ENCODE measurements at places on chromosomes 2 and 18.

DNA sequence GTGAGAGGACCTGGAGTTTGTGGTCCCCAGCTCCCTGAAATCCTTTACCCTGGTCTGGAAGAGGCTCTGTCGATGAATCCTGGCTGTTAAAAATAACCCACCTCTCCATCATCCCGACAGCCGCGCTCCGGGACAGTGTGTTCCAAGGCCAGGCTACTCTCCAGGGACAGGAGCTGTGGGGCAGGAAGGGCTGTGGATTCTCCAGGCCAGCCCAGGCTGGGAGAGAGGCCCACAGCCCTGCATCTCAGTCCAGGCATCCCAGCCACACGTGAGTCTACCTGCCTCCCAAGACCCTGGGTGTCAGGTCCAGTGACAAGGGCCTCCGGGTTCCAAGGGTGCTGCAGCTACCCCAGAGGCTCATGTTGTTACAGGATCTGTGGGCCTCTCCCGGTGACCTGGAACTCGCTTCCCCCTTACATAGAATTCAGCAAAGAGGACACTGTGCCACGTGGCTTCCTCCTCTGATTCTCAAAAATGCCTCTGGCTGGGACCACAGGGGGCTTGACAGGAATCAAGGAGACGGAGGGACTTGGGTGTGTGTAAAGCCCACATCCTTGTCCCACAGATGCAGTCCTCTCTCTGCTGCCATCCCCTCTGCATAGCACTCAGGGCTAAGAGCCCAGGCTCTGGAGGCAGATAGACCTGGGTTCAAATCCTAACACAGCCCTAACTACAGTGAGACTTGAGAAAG is 17.3 kb downstream of the ADRA2B start:
- DNase-seq = no peak

DNA sequence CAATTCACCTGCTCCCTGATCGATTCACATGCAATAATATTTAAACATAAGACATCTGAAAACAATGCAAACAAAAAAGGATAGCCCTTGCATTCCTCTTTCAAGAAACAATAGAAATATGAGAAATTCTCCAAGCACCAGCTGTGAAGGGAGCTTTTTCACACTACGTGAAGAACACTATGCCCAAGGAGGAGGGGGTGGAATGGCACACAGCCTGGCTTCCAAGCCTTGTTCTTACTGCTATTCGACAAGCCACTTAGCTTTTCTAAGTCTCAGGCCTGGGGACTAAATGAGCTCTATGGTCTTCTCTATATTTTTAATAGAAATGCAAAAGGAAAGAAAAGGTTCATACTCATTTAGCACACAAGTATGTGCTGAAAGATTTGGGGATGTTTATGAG is 92.2 kb upstream of the CHRNA1 start:
- no peak for DNase-seq

DNA sequence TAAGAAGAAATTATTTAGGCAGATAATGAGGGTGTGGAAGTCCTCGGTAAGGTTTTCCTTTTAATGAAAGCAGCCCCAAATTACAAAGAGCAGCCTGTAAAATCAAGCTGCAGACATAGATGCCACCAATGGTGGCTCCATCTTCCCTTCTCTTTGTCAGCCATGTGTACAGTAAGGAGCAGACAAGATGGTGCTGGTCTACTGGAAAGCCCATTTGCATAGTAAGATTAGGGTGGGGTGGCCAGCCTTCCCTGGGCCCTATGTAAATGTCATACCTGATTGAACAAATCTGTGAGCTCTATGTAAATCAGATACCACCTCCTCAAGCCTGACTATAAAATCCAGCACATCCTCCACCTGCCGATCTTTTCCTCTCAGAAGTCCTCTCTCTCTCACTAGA is 154.4 kb upstream of the SERTAD2 start:
- no peak for DNase-seq

DNA sequence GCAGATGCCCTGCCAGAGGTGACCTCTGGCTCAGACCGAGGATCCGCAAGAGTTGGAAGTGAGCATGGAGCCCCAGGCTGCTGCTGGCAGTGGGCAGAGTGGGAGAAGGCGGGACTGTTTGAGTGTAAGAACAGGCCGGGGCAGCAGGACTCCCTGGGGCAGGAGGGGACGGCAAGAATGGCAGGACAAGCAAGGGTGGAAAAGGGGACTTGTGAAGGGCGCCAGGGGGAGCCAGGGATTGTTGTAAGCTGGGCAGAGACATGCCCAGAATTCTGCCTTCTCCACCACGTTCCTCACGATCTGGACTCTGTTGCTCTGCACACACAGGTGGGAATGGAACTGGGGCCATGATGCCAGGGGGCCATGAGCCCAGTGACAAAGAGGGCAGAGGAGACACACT is 72.3 kb upstream of the TMEM200C start:
- no peak for DNase-seq

DNA sequence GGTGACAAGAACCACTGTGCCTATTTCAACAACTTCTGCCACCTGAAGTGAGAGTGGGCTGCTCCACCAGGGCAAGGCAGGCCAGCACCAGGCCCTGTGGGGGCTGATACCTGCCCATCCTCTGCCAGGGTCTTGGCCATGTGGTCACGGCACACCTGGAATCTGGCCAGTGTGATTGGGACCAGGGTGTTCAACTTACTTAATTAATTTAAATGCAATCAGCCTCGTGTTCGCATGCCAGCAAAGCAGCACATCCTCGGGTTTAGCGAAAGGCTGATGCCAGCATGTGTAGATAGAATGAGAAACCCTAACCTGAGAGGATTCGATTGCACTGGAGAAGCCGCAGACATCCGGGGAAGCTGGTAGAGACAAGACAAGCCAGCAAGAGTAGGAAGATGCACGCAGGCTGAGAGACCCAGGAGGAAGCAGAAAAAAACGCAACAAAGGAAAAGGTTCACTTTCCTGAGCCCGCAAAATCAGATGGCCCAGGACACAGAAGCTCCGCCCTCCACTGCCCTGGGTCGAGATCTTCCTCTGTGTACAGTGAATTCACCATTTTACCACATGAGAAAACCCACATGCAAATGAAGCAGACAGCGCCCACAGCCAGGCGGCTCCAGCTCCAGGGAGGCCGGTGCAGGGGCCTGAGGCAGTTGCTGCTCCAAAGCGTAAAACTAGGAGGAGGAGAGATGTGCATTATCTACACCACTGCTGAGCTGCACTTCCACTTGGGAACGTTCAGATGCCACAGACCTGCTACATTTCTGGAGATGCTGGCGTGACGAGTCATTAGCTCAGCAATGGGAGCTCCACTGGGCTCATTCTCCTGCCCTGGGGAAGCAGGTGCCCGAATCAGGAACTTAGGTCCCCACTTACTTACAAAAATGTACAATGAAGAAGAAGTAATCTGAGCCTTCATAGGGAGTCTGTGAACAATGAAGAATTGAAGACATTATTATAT is 92.1 kb downstream of the TMEM18 start:
- DNase-seq = no peak

- peak; percentile 84 for DNase-seq
These were observed 2.4 kb downstream of the EPAS1 start for GRCh38 chr2:46299365-46300263.

GRCh38 chr2:144583381-144583729 is 63.4 kb upstream of the ZEB2 start:
- no peak for DNase-seq

DNA sequence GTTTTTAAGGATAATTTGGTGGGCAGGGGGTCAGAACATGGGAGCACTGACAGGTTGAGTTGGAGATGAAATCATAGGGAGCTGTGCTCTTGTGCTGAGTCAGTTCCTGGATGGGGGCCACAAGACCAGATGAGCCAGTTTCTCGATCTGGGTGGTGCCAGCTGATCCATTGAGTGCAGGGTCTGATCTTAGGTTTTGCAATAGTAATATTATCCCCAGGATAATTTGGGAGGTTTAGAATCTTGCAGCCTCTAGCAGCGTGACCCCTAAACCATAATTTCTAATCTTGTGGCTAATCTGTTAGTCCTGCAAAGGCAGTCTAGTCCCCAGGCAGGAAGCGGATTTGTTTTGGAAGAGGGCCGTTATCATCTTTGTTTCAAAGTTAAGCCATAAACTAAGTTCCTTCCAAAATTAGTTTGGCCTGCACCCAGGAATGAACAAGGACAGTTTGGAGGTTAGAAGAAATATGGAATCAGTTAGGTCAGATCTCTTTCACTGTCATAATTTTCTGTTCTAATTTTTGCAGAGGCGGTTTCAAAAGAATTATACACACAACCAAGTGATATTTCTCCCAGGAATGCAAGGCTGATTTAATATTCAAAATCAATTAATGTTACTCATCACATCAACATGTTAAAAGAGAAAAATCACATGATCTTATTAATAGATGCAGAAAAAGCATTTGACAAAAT is 23.0 kb downstream of the DBI start:
- peak; percentile 78 for DNase-seq

DNA sequence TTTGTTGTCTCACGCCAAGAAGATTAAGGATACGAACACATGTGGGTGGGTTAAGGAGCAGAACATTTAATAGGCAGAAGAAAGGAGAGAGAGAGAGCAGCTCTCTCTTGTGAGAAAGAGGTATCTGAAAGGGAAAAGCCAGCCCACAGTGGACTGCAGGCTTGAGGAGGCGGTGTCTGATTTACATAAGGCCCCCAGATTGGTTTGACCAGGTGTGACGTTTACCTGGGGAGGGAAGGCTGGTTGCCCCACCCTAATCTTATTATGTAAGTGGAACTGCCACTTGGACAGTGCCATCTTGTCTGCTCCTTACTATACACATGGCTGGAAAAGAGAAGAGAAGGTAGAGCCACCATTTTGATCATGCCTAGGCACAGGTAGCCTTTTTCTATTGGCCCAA is 189.2 kb downstream of the NCK2 start:
- no peak for DNase-seq

DNA sequence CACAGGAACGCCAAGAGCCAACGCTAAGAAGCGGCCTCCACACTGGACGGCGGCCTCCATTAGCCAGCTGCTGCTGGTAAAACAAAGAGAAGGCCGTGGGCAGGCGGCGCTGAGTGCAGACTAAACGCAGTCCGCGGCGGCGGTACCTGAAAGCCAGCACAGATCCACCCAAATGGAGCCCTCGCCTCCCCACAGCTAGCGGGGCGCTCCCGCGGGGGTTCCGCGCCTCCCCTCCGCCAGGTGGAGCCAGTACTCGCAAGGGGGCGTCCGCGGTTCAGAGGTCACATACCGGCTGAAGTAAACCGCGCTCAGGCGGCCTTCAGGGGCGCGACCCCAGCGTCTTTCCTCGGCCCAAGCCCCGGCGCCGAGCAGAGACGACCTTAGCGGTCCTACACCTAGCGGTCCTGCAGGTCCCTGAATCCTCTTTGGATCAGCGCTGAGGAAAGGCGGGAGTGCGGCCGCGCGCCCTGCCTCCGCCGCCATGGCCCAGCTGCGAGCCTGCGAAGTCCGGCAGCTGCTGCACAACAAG is 293.1 kb upstream of the ERBB4 start:
- no peak for DNase-seq

- no peak for DNase-seq
These were observed 103.3 kb downstream of the ST6GAL2 start for GRCh38 chr2:106782681-106783080.

GRCh38 chr18:8868779-8869415 is 163.5 kb downstream of the MTCL1 start:
- no peak for DNase-seq

- DNase-seq = no peak
These were observed 1845.6 kb upstream of the PIK3C3 start for GRCh38 chr18:40109252-40110049.

- no peak for DNase-seq
These were observed 235.6 kb downstream of the BCL11A start for GRCh38 chr2:60317844-60318243.

DNA sequence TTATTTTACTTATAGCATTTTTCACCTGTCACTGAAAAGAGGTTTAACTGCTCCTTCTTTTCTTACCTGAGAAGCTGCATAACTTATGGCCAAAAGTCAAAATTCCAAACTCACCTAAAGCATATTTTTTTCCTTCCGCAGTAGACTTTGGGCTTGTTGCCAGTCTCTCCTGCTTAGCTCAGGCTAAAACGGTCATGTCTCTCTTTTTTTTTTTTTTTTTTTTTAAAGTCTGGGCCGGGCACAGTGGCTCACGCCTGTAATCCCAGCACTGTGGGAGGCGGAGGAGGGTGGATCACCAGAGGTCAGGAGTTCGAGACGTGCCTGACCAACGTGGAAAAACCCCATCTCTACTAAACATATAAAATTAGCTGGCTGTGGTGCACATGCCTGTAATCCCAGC is 113.5 kb downstream of the RTN4 start:
- DNase-seq = no peak

- DNase-seq = no peak
These were observed 73.1 kb upstream of the IL1R1 start for GRCh38 chr2:102069311-102069974.

GRCh38 chr2:174158003-174158402 is 90.3 kb downstream of the OLA1 start:
- no peak for DNase-seq
